A549 treated with CORT108297 at 1 μM for 4 hours (cell line): ENCODE measurements at places on chromosomes 5 and 9. TPM values are rescaled to one million over a fixed set of nuclear protein-coding genes. Genes with fewer than 3 reads are reported as not detected.

RHOBTB3 gene
- total RNA-seq: 6.0 to 8.7 TPM (median 8.1 TPM) in 5 replicates

SLC1A3 gene
- total RNA-seq: 0.20 TPM in 1 of 5 replicates, not detected in the others

IRX1 gene
- total RNA-seq: not detected in 5 replicates

XPA gene
- total RNA-seq: 12.0 to 13.9 TPM (median 12.8 TPM) in 5 replicates

IL13 gene
- total RNA-seq: 0.06 to 0.13 TPM in 2 of 5 replicates, not detected in the others

FBXL7 gene
- total RNA-seq: 1.2 to 1.5 TPM (median 1.5 TPM) in 5 replicates

OTULINL gene
- total RNA-seq: 6.1 to 8.9 TPM (median 7.9 TPM) in 5 replicates

FREM1 gene
- total RNA-seq: not detected in 5 replicates

RNF130 gene
- total RNA-seq: 37.5 to 43.3 TPM (median 42.4 TPM) in 5 replicates

ANKRD31 gene
- total RNA-seq: 0.03 to 0.07 TPM (median 0.05 TPM) in 5 replicates

SUSD3 gene
- 0.23 to 0.70 TPM (median 0.66 TPM) in 5 replicates for total RNA-seq

ENTREP1 gene
- 0.43 to 0.74 TPM (median 0.57 TPM) in 5 replicates for total RNA-seq

MAT2B gene
- total RNA-seq: 43.4 to 51.2 TPM (median 47.9 TPM) in 5 replicates

TRAF1 gene
- total RNA-seq: 3.8 to 7.2 TPM (median 4.7 TPM) in 5 replicates

HINT1 gene
- 469 to 525 TPM (median 489 TPM) in 5 replicates for total RNA-seq

CD14 gene
- total RNA-seq: 4.2 to 5.3 TPM (median 4.5 TPM) in 5 replicates

GRM6 gene
- not detected in 5 replicates for total RNA-seq

SPOCK1 gene
- 12.6 to 19.6 TPM (median 18.6 TPM) in 5 replicates for total RNA-seq

AMACR gene
- total RNA-seq: 13.7 to 19.4 TPM (median 15.2 TPM) in 5 replicates

SEMA6A gene
- 0.03 to 0.39 TPM (median 0.13 TPM) in 5 replicates for total RNA-seq

OR1N2 gene
- not detected in 5 replicates for total RNA-seq

S100Z gene
- not detected in 5 replicates for total RNA-seq

CYSRT1 gene
- total RNA-seq: 2.7 to 5.0 TPM (median 4.3 TPM) in 5 replicates

IL12B gene
- total RNA-seq: 0.02 to 0.06 TPM (median 0.06 TPM) in 3 of 5 replicates, not detected in the others

CERCAM gene
- total RNA-seq: 32.0 to 43.1 TPM (median 38.8 TPM) in 5 replicates

SMIM23 gene
- total RNA-seq: not detected in 5 replicates

ZFR gene
- 53.5 to 82.5 TPM (median 56.6 TPM) in 5 replicates for total RNA-seq
